Activated CD4-positive, alpha-beta T cell treated with anti-CD3 and anti-CD28 coated beads for 1 hour (primary cell): ENCODE measurements at places on chromosomes 5 and 9.
A peak's percentile ranks its signal among the peaks of the same experiment; 100 is the strongest.

GRCh38 chr5:118980017-118980416, 8.3 kb downstream of the DTWD2 start:
- no peak for DNase-seq

- DNase-seq, result peak; percentile 14
Measured at GRCh38 chr5:139470821-139471300, at the start of gene SMIM33. TSS of gene SMIM33 (plus strand) at chr5:139471004. CDS start at chr5:139471122, 118 bp downstream.

GRCh38 chr5:147673791-147674190, 108.7 kb downstream of the JAKMIP2 start:
- no peak for DNase-seq

DNA sequence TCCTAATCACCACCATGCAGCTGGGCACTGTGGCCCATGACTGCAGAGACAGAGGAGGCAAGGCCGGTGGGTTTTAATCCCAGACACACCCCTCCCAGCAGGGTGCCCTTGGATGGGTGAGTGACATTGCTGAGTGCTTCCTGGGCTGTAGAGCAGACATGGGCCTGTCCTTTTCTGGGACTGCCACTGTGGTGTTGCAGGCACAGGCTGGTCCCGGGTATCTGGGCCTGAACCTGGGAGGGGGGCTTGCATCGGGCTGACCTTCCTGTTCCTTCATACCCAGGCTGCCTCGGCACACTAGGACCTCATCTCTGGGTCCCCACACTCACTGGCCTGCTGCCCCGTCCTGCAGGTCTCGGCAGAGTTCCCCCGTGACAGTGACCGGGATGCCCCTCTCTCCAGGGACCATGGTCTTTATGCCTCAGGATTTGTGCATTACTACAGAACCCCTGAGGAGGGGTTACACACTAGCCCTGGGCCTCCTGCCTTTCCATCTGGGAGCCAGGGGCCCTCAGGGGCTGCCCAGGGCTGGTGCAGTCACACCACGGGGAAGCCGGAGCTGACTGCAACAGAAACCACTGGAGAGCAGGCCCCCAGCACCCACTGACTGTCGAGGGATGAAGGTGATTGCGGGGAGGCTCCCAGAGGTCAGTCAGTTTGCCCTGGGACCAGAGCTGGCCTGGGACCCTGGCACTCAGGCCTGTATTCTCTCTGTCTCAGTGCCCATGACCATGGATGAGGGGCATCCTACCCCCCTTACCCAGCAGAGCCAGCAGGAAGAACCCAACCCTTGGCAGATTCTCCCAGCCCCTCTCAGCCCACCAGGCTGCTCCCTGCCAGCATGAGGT, 8.9 kb upstream of the SLC25A48 start:
- DNase-seq, result no peak

- no peak for DNase-seq
Measured at GRCh38 chr5:61805101-61805500, 473.0 kb downstream of the ZSWIM6 start.
